ENCODE measurements at places on chromosomes 4 and X. TPM values are rescaled to one million over a fixed set of nuclear protein-coding genes. Genes with fewer than 3 reads are reported as not detected.
A peak's percentile ranks its signal among the peaks of the same experiment; 100 is the strongest.

DNA sequence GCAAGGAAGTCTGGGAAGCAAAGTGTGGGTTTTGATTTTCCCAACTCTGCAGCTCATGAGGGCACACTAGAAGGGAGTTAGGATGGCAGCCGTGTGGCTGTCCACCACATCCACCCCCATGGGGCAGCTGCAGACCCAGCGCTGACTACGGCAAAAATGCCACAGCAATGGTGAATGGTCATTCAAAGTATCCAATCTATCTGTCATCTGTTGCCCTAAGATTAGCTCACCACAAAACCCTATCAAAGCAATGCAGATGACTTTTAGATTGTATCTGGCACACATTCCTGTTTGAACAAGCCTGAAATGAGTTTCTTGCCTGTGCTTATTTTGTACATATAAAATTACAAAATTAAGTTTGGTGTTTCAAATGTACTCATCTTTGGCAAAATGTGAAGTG is 29.7 kb upstream of the HPSE start:
- DNase-seq, result no peak

Gene PDE6B
- 41.4 TPM for polyA plus RNA-seq

DNA sequence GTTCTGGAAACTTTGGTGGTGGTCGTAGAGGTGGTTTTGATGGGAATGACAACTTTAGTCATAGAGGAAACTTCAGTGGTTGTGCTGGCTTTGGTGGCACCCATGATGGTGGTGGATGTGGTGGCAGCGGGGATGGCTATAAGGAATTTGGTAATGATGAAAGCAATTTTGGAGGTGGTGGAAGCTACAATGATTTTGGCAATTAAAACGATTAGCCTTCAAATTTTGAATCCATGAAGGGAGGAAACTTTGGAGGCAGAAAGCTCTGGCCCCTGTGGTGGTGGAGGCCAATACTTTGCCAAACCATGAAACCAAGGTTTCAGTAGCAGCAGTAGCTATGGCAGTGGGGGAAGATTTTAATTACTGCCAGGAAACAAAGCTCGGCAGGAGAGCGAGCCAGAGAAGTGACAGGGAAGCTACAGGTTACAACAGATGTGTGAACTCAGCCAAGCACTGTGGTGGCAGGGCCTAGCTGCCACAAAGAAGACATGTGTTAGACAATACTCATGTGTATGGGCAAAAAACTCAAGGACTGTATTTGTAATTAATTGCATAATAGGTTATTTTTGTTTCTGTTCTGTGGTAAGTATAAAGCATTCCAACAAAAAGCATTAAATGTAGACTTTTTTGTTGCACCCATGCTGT is 23.2 kb upstream of the SOD3 start:
- no peak for DNase-seq

DNA sequence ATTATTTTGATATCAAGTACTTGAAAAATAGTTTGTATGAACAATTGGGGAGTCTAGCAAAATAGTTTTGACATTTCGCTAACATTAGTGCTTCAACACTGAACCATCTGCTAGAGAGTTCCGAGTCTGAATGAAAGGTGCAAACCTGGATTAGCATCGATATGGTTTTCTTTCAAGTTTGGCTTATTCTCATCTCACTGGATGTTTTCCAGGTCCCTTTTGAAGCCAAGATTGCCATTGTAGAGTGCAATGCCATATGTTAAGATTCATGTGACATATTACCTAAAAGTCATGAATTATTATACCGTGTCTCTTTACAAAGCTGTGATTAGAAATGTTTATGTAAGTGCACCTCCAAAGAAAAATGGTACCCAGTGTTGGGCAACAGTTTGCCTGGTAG is 36.8 kb upstream of the NAA11 start:
- no peak for DNase-seq

DNA sequence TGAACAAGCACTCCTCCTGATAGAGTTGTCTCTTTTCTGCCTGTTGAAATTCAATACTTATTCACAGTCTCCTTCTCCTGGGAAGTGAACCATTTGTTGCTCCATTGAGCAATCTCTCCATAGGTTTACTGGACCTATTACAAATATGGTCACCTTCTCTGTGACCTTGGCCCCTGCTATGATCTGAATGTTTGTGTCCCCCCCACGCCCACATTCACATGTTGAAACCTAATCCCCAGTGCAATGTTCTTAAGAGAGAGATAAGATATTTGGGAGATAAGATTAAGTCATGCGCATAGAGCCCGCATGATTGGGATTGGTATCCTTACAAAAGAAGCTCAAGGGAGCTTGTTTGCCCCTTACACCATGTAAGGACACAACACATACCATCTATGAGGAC is 54.1 kb upstream of the GABRE start:
- no peak for DNase-seq

- DNase-seq, result no peak
These were observed 1.1 kb upstream of the ATOH1 start for GRCh38 chr4:93827272-93827947.

DNA sequence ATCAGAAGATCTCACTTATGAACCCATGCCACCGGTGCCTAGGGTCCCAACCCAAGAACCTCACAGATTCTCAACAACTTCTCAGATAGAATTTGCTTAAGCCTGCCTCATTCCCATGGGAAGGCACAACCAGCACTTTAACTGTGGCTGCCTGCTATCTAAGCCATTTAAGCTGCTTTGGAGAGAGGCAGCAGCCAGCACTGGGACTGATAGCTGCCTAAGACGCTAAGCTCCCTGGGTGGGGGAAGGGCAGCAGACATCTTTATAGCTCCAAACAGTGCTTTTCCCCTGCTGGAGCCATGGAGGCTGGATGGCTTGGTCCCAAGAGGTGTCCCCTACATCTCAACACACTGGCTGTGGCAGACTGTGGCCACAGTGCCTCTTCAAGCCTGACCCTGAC is 1268.6 kb downstream of the FAM133A start:
- no peak for DNase-seq

Gene HSD17B13
- 0.71 TPM for polyA plus RNA-seq

Gene CLGN
- polyA plus RNA-seq, result 4.3 TPM

GRCh38 chr4:22504922-22505321 is 10.9 kb downstream of the ADGRA3 start:
- DNase-seq, result no peak

Gene FHDC1
- 4.6 TPM for polyA plus RNA-seq

- peak; percentile 30 for DNase-seq
These were observed 35.9 kb downstream of the ETDC start for GRCh38 chrX:135345107-135345589.

Gene PHKA1
- 6.7 TPM for polyA plus RNA-seq

GRCh38 chr4:31104043-31104442 is 383.9 kb downstream of the PCDH7 start:
- DNase-seq, result no peak

Gene FAM199X
- 45.8 TPM for polyA plus RNA-seq

GRCh38 chr4:143961075-143961474 is 55.7 kb upstream of the GYPE start:
- no peak for DNase-seq

Gene PF4V1
- polyA plus RNA-seq, result not detected

GRCh38 chr4:112823606-112824005 is 186.7 kb downstream of the LARP7 start:
- no peak for DNase-seq

DNA sequence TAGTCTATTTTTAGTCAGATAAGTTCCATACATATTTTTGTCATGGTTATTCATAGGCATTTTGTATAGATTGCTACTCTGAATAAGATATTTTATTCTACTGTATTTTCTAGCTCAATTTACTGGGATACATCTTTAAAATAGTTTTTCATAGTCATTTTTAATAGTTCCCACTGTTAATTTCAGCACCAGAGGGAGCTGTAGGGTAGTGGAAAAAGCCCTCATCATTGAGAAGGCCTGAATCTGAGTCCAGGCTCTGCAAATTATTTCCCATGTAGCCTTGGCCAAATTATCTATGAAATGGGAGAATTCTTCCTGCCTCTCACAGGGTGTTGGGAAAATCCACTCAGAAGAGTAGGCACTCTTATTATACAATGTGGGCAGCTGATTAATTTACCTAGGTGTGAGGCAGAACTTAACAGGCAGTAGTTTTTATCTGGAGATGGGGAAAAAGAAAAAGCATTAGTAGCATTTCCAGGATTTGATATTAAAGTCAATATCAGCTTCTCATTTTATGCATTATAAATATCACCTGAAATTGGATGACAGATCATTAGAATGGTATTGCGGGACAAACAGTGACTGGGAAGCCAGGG is 102.9 kb upstream of the PAQR3 start:
- DNase-seq, result peak; percentile 40

Gene MAGEB17
- 0.22 TPM for polyA plus RNA-seq

Gene PAGE1
- not detected for polyA plus RNA-seq

Gene NLGN3
- 5.1 TPM for polyA plus RNA-seq

Gene FAT1
- 290 TPM for polyA plus RNA-seq

Gene GPAT3
- polyA plus RNA-seq, result 14.5 TPM

Gene DKC1
- 75.6 TPM for polyA plus RNA-seq

GRCh38 chr4:81085291-81085690 is 54.8 kb downstream of the BMP3 start:
- DNase-seq, result no peak

Gene CD38
- polyA plus RNA-seq, result 1.2 TPM

Gene PCDH19
- polyA plus RNA-seq, result 2.2 TPM

GRCh38 chr4:155265113-155265512 is 56.7 kb downstream of the NPY2R start:
- no peak for DNase-seq

Data from left kidney (tissue), 8 donors.